ENCODE measurements at places on chromosomes 1 and 21.

GRCh38 chr21:42446531-42446930 is 42.8 kb downstream of the UBASH3A start:
- DNase-seq, result no peak

DNA sequence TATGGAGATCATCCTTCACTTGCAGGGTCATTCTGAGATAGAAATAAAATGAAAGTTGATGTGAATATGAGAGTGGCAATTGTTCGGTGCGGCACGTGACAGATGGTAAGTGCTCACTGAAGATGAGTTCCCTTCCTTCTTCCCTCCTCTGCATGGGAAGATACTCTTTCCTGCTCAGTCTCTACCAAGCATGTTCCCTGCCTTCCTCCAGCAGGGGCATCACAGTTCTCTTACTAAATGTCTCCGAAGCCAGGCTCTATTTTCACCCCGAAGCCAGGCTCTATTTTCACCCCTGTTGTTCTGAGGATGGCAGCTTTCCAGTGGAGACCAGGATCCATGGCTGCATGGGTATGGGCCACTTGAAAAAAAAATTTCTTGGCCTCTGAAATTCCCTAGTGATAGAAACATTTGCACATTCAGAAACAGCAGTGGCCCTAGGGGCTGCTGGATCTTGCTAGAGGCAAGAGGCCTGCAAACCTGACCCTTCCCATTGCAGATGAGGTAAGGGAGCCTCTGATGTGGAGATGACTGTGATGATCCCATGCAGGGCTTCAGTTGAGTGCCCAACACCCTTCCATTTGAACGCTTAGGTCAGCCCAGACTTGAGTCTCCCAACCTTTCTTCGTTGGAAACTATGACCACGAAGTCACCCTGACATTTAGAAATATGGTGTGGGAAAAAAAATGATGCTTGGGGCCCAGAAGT is 123.7 kb upstream of the HMGB4 start:
- no peak for DNase-seq

DNA sequence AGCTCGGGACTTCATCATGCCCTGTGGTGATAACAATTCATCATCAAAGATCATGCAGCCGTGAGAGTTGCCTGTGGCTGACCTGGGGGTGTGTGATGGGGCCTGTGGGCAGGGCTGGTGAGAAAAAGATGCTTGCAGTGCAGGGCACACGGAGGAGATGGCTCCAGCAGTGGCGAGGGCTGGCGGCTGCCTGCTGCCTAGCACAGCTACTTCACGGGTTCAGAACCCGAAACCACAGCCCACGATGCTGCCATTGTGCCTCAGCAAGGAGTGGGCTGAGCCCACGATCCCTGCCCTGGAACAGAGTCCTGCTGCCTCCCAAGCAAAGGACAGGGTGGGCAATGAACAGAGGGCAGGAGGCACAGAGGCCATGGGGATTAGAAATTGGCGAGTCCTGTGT is 631 bp upstream of the KRTAP10-9 start:
- DNase-seq, result no peak

- DNase-seq, result no peak
Measured at GRCh38 chr1:247437551-247438505, 20.1 kb downstream of the OR2B11 start.

DNA sequence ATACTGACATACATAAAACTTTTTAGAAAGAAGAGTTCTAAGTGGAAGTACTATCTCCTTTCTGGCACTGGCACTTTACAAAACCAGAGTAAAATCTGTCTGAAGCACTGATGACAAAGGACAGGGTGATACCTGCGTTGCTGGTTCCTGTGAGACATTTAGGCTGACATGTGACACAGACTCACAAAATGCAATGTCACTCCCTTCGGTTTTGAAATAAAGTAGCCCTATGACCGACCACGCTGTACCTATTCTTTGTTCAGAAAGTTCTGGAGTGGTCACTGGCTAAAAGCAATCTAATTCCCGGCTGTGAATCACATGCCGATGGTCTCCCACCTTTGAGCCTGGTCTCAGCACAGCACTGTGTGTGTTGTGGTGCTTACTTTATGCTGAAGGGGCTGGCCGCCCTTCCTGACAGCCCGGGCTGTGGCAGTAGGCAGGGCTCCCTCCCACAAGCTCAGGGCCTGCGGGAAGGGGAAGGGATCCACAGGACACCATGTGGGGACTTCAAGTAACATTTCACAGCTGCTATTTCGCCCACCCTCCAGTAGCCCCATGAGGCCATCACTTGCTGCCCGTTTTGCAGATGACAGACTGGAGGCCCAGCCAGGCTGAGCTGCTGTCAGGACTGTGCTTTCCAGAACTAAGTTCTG is 48.0 kb downstream of the MRPL37 start:
- no peak for DNase-seq

DNA sequence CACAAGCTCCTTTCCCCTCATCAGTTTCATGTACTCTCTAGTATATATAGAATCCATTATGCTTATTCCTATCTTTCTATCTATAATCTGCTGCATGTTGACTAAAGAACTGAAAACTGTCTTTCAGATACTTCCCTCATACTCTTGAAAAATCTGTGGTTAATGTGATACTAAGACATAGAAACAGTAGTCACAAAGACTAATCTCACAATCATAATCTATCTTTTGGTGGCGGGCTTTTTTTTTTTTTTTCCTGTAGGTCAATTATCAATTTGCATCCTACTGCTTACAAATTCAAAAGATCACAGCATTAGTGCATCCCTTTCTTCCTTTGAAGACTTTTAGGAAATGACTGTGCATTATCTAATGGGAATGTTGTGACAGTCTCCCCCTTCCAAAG is 4.7 kb downstream of the UBR4 start:
- no peak for DNase-seq

GRCh38 chr1:119080586-119080985 is 59.9 kb downstream of the WARS2 start:
- peak; percentile 99 for DNase-seq

GRCh38 chr1:66607458-66607857 is 73.5 kb downstream of the SGIP1 start:
- no peak for DNase-seq

DNA sequence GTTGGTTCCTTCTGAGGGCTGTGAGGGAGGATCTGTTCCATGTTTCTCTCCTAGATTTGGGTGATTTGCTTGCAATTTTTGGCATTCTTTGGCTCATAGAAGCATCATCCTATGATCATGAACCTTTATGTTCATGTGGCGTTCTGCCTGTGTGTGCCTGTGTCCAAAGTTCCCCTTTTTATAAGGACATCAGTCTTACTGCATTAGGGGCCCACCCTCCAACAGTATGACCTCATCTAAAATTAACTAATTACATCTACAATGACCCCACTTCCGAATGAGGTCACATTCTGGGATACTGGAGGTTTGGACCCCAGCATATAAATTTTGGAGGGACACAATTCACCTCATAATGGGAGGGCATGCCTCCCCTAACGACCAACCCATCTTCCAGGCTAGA is 12.8 kb upstream of the CAMK1G start:
- DNase-seq, result no peak

- DNase-seq, result no peak
Measured at GRCh38 chr21:38741092-38741949, 64.4 kb upstream of the ETS2 start.

GRCh38 chr21:38830671-38831525 is 25.2 kb downstream of the ETS2 start:
- no peak for DNase-seq

- no peak for DNase-seq
Measured at GRCh38 chr1:209621286-209621685, 30.9 kb downstream of the LAMB3 start.

- DNase-seq, result peak; percentile 100
Measured at GRCh38 chr1:27299385-27300271, 22.3 kb upstream of the TMEM222 start.

DNA sequence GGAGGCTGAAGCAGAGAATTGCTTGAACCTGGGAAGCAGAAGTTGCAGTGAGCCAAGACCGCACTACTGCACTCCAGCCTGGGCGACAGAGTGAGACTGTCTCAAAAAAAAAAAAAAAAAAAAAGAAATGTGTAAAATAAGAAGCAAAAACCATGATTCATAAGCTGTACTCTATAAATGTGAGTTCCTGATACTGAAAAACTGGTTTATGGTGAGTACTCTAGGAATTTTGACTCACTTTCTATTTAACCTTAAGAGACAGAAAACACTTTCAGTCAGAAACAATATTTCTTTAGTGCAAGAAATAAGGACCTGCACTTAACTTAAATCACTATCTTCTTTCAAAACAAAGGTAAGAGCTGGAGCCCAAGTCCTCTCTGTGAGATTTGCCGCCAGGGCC is 19.9 kb upstream of the POU2F1 start:
- no peak for DNase-seq

- peak; percentile 58 for DNase-seq
Measured at GRCh38 chr1:207919523-207920170, 8.7 kb upstream of the CD34 start.

DNA sequence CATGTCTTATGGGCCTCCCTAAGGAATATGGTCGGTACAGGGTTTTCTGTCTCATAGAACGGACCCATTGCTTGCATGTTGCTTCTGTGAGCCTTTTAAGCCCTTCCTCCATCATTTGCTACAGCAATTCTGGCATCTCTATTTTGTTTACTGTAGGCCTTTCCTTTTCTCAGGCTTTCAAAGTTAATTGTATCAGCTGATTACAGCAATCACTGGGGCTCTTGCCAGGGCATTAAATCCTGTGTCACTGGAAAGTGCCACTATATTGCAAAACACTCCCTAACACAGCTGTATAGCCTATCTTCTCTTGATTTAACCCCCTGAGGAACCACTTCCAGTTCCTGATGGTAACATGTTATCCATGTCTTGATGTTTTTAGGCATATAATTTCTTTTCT is 156.5 kb downstream of the PDE4B start:
- no peak for DNase-seq

GRCh38 chr1:113858418-113858817 is 13.1 kb downstream of the PTPN22 start:
- no peak for DNase-seq

DNA sequence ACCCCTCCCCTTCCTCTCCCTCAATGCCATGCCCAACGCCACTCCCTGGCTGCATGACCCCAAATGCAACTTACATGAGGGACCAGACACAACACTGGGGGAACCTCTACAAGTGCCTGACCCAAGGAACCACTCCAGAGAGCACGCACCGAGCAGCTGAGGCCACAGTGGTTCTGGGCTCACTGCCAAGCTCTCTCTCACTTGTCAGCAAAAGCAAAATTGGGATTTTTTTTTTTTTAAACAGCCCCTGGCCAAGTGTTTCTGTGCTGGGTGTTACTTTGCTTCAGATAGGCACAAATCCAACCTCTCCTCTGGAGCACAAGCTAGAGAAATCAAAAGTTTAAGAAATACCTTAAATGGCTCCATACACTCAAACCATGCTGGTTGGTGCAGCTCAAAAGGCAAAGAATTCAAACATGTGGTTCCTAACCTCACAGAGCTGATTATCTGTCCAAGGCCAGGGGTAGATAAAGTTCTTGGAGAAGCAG is 363.0 kb downstream of the SETD4 start:
- peak; percentile 67 for DNase-seq

DNA sequence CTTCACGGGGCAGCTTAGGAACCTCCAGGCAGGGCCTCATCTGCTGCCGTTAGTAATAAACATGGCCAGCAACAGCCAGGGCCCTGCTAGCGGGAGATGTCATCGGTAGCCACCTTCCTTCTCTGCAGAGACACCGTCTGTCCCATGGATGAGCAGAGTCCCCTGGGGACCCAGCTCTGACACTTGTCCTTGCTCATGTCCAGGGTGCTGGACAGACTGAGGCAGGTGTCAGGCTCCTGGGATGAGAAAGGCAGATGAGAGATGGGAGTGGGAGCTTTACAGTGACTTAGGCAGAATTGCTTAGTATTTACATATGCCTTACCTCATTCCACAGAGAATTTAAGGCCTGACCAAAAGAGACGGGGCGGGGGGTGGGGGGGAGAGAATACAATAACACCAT is 25.0 kb downstream of the CAPN2 start:
- no peak for DNase-seq

DNA sequence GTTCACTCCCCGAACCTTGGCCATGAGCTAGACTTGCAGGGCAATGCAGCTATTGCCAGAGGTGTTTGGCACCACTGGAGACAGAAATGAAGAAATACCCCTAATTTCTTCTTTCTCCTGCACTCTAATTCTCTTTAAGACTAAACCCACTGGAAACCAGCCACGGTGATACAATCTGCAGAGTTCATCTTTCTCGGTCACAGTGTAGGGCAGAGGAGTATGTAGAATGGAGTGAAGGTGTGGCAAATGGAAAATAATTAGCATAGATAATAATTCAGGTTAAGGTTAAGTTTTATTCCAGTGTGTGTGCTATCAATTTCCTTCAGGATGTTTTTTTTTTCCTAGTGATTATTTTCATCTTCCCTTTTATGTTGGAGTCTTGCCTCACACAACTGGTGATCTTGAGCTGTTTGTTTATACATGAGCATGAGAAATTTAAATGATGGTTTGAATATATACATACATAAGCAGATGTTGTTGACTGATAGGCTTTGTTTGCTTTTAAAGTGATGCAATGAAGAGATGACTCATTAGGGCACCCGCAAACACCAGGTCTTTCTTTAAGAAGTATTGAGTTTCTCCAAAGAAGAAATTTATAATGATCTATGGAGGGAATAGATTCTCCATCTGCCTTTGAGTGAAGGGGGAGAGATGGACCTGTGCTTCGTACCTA is 81.9 kb downstream of the SPATA17 start:
- no peak for DNase-seq

DNA sequence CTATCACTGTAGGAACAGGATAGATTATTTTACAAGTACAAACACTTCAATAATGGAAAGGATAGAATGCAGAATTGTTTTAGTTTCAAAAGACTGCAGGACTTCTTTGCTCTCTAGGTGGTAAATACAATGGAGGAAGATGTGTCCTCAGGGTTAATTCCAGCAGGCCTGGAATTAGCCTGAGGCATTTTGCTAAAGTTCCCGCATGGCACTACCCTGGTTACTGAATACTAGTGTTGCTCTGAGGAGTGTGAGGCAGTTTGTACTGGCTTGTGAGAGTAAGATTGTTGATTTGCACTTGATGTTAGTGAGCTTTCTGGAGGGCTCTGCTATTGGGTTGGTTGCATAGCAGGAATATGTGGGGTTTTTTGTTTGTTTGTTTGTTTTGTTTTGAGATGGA is 61.4 kb downstream of the FASLG start:
- DNase-seq, result no peak

DNA sequence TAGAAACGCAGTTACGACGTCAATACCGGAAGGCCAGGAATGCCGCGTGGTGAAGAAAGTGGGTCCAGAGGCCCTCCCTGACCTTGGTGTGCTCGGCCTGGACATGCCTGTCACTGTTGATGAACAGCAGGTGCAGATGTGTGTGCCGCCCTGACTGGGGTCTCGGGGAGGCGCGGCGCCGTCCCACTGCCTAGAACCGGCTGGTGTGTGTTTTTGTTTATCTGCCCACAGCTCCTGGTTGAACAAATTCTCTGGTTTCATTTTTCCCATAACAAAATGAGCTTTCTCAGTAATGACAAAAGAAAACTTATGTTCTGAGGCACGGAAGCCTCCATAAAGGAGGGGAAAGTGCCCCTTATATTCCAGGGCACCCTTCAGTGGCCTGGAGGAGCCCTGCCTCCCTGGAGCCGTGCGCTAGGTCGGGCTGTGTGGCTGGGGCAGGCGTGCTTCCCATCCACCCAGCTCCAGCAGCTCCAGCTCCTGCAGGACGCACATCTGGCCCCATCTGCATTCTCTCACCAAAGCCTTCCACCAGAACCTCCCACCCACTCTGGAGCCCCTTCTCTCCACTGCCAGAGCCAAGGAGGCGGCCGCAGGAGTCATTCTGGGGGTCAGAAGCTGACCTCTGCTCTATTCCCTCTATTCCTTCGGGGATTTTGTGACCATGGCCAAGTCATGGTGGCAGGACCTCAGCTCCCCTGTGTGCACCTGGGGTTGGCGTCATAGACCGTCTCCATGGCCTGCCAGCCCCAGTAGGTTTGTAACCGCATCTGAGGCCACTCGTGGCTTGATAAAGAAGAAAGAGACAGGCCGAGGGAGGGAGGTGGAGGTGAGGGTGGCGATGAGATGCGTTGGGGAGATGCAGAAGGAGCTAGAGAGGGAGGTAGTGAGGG is 20.1 kb upstream of the COL18A1 start:
- no peak for DNase-seq
